ENCODE measurements at places on chromosomes 2 and 18.

DNA sequence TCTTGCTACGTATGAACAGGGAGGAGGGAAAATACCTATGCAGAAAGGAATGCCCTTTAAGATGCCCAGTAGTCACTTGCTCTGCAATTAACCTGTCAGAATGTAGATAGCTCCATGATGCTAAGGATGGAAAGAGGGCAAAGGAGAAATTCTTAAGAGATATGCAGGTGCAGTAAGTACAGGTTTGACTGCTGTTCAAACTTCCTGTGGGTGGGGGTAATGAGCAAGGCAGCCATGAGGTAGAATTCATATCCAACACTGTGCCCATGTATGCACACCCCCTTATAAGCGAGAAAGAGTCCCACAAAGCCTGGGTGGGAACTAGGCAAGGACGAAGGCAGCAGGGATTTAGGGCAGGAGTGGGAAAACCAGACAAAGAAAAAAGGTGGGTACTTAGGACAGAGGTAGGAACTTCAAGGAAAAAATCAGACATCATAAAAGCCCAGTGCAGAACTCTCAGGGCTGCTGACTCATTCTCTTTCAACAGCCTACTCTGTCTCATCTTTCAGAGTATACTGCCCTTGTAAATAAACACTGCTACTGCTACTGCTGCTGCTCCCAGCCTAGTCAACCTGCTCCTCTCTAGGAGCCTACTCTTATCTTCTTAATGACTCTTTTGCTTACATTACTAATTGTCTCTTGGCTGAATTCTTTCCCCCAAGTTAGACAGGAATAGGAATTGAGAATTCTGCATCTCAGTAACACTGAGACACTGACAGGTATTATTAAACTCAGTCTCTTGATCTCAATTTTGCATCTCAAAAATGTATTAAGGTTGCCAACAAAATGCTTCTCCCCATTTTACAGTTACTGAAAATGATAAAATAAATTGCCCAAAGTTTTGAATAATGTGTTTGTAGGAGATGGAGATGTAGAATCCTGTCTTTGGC, 189.0 kb downstream of the PTH2R start:
- no peak for DNase-seq

GRCh38 chr18:63164396-63164795, 155.2 kb downstream of the BCL2 start:
- DNase-seq: no peak

DNA sequence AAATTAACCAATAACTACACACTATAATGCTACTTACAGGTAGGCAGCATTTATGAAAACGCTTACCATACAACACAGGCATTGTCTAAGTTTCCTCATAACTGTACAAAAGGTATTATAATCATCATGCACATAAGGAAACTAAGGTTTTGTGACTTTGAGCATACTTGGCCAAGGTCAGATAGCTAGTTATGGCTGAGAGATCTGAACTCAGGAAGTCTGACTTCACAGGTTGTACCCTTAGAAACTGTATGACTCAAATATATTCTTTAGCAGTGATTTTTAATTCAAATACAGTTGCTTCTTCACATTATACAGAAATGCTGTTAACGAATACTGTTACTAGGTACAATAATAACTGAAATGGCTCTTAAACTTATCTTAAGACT, 89.3 kb downstream of the TRIP12 start:
- DNase-seq: no peak

GRCh38 chr2:133906396-133906795, 338.1 kb upstream of the NCKAP5 start:
- no peak for DNase-seq

DNA sequence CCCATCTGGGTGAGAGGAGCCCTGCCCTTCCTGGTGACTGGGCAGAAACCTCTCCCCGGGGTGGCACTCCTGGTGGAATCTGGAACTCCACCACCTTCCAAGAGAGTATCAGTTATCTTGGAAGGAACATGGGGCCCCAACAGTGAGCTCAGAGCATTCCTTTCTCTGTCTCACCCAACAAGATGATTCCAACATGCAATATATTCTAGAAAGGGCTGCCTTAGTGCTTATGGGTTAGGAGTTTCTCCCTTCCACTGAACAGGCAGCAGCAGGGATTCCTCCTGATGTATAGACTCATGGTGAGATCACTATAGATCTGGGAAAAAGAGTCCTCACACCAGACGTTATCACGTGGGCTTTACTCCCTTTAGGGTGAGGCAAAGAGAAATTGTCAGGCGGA, 147.1 kb downstream of the COL4A4 start:
- no peak for DNase-seq

DNA sequence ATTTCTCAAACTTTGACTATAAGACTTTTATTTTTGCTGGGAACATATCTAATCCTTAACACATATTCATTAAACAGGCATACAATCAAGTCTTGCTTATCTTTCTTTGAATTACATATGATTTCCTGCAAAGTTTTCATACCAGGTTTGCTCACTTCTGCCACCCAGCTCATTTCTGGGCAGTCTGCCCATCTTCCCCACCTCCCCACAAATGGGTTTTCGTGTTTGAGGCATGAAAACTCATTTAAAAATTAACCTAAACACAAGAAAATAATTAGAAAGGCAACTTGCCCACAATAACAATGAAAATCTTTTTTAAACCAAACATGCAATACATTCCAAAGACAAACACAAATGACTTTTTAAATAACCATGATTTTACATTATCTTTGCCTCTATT, 3.4 kb downstream of the CHST9 start:
- no peak for DNase-seq

DNA sequence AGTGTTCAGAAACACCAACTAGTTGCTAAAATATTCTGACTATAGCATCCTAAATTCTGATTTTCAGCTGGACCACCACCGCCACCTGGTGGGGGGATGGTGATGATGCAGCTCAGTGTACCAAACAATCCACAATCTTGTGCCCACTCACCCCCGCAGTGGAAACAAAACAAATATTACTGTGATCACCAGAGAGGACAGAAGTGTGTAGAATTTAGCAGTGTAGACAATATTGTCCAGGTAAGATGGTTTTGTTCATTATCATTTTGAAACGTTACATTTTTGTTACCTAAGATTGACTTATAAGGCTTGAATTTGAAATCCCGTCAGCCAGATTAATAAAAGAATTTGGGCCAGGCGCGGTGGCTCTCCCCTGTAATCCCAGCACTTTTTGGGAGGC, 31.7 kb upstream of the UBXN4 start:
- peak; percentile 51 for DNase-seq

- no peak for DNase-seq
Measured at GRCh38 chr2:29314816-29315571, 199.8 kb downstream of the CLIP4 start.

- no peak for DNase-seq
Measured at GRCh38 chr2:182545420-182546167, 118.8 kb upstream of the PDE1A start.

- DNase-seq: no peak
Measured at GRCh38 chr2:31051258-31052140, 86.7 kb downstream of the GALNT14 start.

- no peak for DNase-seq
Measured at GRCh38 chr18:76928179-76928868, 106.0 kb downstream of the ZNF236 start.

- no peak for DNase-seq
Measured at GRCh38 chr2:15009681-15010080, 377.2 kb downstream of the LRATD1 start.

- DNase-seq: no peak
Measured at GRCh38 chr18:13433685-13434084, 215.1 kb downstream of the LDLRAD4 start.

DNA sequence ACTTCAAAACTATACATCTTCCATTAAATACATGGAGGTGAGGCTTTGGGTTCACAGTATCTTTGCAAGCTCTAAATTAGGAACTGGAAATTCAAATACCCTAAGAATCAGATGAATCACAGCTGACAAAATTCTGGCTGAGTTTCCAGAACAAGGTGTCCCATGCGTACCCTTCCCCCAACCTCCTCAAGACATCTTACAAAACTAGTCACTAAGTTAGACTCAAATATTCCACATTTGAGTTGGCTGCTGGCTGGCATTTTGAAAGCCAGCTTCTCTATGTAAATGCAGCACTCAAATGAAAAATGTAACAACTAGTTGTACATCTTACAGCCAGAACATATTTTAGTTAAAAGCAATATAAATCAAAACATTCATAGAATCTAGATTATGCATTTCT, 131.0 kb upstream of the ARL5A start:
- no peak for DNase-seq

DNA sequence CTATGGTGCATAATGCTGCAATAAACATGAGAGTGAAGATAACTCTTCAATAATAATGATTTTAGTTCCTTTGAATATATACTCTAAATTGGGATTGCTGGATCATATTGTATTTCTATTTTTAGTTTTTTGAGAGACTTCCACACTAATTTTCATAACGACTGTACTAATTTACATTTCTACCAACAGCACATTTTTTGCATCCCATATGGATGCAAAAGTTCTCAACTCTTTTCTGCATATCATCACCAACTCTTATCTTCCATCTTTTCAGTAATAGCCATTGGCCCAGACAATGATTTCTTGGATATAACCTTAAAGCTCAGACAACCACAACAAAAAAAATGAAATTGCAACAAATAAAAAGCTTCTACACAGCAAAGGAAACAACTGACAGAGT, 1082.4 kb downstream of the CNTNAP5 start:
- no peak for DNase-seq

DNA sequence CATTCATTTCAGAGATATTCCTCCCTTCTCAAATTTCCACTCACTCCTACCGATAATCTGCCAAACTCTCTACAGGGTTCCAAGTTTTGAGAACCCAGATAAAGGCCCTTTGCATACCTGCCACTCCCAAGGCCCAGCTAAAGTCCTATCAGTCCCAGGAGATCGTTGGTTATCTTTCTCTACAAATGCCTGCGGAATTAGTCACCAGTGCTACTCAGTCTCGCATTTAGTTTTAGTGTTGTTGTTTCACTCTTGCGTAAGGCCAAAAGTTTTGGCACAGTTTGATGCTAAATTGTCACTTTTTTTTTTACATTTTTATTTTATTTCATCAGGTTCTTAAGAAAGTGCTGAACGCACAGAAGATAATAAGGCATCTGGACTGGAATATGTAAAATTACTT, 29.2 kb upstream of the SETBP1 start:
- peak; percentile 21 for DNase-seq

DNA sequence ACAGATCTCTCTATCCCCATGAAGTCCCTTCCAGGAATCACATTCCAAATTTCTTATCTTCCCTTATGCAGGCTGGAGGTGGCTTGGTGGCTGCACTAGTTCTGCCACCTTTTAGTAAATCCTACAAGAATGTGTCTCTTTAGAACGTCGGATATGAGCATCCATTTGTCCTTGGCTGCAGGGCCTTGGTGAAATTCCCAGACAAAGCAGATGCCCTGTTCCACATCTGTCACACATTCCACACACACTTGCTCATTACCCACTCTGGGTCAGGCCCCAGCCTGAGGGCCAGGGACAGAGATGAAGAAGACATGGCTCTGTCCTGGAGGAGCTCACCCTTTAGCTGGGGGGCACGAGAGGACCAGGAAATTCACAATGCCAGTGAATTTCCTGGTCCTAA, 31.2 kb upstream of the GPR17 start:
- peak; percentile 0 for DNase-seq

- no peak for DNase-seq
Measured at GRCh38 chr2:32960647-32961403, 14.1 kb downstream of the LTBP1 start.

- DNase-seq: no peak
Measured at GRCh38 chr2:22274661-22275060, 1110.3 kb upstream of the KLHL29 start.

DNA sequence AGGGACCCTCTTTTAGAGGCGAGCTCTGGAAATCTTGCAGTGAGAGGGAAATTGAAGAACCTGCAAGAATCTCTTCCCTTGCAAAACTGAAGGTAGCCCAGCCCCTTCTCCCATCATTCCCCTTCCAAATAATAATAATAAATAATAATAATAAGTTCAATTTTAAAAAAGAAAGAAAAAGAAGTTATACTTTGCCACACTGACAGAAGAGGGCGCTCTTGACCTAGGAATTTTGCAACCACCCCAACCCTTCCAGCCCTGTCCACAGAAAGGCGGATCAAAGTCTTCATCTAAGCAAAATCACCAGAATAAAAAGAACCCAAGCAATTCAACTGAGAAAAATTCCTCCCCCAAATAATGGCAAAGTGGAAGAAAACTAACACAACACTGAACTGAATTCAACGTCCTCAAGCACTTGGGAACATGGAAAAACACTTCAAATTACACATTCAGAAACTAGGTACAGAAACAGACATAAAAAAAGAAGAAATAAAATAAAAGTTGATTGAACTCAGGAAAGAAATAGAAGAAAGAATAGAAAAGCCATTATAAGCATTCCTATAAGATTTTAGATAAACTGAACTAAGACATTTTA, 98.9 kb upstream of the GLS start:
- no peak for DNase-seq

DNA sequence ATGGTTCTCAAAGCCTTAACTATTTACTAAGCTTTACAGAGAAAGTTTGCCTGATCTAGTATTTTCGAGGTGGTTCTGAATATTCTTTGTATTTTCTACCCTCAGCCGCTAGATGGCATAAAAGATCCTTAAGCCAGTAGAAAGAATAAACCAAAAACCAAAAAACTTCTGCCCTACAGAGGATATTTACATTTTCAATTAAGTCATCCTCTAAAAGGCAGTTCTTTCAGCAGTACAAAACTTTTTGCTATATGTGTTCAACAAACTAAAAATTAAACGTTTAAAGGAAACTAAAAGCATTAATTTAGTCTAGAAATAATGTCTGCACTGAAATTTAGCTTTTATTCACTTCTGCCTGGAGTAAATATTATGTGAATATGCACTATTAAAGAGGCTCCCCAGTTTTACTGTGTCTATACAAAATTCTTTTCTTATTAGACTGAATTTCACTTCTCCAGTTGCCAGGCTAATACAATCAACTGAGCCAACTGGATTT, 297.5 kb downstream of the PIEZO2 start:
- no peak for DNase-seq

DNA sequence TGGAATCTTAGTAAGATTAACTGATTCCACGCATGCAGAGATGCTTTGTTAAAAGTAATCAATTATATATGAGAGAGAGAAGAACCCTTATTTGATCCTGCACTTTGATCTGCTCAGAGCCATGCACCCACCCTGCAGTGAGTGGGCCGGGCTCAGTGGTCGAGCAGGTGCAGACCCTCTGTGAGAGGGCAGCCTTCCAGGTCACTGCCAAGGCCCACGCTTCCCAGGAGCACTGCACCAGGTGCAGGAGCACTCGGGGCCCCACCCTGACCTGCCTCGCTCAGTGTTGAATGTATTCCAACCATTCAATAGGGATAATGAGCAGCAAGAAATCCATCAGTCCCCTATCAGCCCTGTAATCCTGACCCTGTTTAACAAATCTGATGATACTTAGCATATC, 126.9 kb downstream of the TMEM200C start:
- DNase-seq: no peak

GRCh38 chr18:24068945-24069693, 54.6 kb downstream of the TTC39C start:
- DNase-seq: no peak
